NCI-H2029 (cell line): ENCODE measurements at places on chromosomes 7 and 10.

- no peak for DNase-seq
These were observed 47.4 kb downstream of the BICC1 start for GRCh38 chr10:58560068-58560467.

- DNase-seq = no peak
These were observed 521.1 kb upstream of the POT1 start for GRCh38 chr7:125450749-125451148.

DNA sequence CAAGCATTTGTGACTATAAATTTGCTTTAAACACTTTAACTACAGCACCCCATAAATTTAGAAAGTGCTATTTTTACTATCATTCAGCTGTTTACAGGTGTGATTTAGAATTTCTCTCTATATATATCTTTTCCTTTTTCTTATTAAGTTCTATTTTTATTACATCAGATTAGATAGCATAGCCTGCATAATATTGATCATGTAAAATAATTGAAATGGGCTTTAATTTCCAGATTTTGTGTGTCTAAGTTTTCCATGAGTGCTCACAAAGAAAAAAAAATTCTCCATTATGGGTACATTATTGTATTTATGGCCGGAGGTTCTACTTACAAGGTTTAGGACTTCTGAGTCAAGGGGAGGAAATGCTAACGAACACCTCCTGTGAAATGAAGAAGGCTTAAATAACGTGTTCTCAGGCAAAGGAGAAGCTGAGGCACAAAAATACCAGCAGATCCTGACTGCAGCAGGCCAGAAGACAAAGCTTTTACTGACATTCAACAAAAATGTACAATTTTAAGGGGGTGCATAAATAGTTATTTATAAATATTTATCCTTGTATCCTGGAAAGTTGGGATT lies 114.2 kb downstream of the RNF133 start:
- no peak for DNase-seq

- DNase-seq = no peak
These were observed 210.2 kb upstream of the MKLN1 start for GRCh38 chr7:131117439-131117838.

GRCh38 chr10:118321724-118322575 lies 20.2 kb downstream of the FAM204A start:
- DNase-seq = no peak

GRCh38 chr10:4947635-4948596 lies 15.3 kb upstream of the AKR1C1 start:
- DNase-seq = no peak

- no peak for DNase-seq
These were observed 1.6 kb upstream of the COPS6 start for GRCh38 chr7:100087055-100087750.

DNA sequence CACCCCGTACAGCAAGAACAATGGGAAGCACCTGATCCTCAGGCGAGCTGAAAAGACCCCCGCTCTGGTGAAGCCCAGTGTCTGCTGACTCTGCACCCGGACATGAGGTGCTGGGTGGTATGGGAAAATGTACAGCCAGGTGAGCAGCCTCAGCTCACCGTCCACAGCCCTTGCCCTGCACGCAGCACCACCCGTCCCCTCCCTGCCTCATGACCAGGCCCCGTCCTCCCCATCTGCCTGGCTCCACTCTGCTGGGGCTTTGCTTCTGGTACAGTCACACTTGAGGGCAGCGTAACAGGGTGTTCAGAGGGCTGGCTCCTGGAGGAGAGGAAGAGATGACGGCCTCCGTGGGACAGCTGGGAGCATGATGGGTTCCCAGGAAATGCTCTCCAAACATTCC lies 49.1 kb downstream of the NCAPG2 start:
- no peak for DNase-seq

GRCh38 chr7:105748701-105749100 lies 127.7 kb downstream of the ATXN7L1 start:
- DNase-seq = no peak

GRCh38 chr10:116857156-116857555 lies 7.9 kb downstream of the ENO4 start:
- DNase-seq = no peak

GRCh38 chr7:113141803-113142202 lies 23.4 kb upstream of the SMIM30 start:
- no peak for DNase-seq

- DNase-seq = no peak
These were observed 53.6 kb downstream of the AGMO start for GRCh38 chr7:15508258-15508657.

DNA sequence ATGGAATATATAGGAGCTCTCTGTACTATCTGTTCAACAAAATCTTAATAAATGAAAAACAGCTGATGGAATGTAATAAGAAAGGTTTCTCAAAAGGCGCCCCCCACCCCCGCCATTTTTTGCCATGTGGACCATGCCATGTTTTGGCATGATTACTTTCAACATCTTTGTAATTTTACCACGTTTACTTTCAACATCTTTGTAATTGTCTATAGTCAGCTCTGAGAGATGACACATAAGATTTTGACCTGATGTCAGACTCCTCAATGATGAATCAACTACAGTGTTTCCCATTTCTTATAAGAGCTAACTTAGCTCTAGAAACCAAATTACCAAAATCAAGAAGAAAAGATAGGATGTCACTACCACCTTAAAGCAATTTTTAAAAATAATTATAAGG lies 144.9 kb upstream of the AHR start:
- DNase-seq = no peak

DNA sequence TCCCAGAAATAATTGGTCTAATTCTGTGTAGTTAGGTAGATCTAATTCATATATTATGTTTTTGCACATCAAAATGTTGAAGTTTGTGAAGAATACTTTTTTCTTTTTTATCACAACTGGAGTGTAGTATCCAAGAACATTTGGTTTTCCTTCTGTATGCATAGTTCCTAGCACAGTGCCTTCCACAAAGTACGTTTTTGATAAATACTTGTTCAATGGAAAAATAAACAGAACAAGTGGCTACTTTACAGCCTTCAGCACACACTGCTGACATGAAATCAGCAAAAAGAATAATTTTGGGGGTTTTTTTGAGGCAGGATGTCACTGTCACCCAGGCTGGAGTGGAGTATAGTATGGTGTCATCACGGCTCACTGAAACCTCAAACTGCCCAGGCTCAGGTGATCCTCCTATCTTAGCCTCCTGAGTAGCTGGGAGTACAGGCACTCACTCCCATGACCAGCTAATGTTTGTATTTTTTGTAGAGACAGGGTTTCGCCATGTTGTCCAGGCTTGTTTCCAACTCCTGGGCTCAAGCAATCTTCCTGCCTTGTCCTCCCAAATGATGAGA lies 27.9 kb downstream of the TARP start:
- DNase-seq = no peak

DNA sequence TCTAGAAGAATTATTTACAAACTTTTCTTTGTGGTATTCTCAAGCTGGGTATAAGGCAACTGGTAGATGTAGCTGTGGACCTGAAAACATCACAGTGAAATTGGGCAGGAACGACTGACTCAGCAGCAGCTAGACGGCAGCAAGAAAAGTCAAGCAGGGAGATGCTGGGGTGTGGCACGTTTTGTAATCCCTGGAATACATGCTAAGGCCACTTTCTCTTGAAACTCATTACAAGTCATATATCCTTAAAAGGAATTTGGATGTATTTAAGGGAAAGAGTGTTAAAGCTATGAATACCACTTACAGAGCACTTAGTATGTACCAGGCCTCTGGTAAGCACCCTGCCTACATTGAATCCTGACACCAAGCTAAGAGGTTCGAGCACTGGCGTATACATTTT lies 17.4 kb downstream of the BEND7 start:
- no peak for DNase-seq

DNA sequence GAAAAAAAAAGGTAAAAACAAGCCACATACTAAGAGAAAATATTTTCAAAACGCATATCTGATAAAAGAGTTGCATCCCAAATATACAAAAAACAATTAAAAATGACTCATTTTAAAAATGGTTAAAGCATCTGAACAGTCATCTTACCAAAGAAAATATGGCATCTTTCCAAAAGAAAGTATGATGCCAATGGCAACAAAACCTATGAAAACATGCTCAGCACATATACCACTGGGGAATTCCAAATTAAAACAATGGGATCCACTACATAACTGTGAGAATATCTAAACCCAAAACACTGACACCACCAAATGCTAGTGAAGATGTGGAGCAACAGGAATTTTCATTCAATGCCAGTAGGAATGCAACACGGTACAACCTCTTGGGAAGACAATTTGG lies 39.3 kb downstream of the VSTM2A start:
- no peak for DNase-seq

DNA sequence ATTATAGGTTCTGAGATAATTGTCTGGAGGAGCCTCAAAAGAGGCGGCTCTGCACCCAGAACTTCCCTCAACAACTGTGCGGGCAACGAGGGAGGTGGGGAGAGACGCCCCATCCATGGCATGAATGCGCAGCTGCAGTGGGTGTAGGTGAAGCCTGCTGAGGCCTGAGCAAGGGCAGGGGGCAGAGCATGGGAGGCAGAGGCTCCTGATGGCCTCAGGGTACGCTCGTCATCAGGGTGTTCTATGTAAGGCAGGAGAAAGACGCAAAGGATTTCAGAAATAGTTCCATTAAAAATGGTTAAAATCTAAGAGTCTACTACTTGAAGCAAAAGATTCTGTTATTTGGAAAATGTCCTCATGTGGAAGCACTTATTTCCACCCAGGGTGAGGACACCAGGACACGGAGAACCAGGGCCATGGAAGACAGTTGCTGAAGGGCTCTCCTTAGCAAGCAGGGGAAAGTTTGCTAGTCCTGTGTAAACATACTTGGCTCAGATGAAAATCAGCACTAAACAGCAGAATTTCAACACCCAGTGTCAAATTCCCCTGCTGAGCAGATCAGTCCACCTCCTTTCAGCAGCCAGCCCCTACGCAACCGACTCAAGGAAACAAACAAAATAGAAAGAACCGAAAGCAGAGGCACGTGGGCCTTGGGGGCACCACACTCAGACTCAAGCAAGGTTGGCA lies 18.9 kb downstream of the INSIG1 start:
- DNase-seq = no peak

- DNase-seq = no peak
These were observed 45.1 kb downstream of the PRKAR2B start for GRCh38 chr7:107089627-107090026.

- no peak for DNase-seq
These were observed 9.7 kb upstream of the MPP7 start for GRCh38 chr10:28312572-28312971.

DNA sequence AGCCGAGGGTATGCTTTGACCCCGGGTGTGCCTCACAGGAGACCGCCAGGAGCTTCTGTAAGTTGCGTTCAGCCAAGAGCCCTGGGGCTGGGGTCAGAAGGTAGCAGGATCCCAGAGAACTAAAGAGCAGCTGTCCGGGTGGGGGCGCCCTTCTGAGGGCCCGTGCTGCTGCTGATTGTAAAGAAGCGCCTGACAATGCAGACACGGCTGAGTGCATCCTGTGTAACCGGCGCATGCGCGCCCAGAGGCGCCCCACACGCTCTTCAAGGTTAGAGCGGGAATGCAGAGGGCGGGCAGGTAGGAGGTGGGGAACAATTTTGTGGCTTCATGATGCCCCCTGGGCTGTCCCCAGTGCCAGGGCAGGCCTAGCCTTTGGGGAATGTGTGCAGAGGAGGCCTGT lies 210.2 kb upstream of the CTBP2 start:
- DNase-seq = no peak

DNA sequence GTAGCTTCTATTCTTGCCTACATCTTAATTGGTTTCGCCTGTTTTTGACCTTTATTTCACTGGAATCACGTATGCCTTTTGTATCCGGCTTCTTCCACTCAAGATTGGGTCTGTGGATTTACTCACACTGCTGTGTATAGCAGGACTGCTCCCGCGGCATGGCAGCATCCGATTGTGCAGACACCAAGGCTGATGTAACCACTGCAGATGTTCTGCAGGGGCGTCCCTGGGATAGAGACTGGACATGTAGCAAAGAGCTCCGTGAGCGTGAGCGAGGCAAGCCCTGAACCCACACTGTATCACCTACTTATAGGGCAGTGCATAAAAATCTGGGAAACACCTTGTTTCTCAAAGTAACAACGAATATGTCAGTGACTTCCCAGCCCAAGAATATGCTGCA lies 11.4 kb upstream of the IDI2 start:
- no peak for DNase-seq

- DNase-seq = no peak
These were observed 30.5 kb upstream of the XPNPEP1 start for GRCh38 chr10:109953766-109954165.

DNA sequence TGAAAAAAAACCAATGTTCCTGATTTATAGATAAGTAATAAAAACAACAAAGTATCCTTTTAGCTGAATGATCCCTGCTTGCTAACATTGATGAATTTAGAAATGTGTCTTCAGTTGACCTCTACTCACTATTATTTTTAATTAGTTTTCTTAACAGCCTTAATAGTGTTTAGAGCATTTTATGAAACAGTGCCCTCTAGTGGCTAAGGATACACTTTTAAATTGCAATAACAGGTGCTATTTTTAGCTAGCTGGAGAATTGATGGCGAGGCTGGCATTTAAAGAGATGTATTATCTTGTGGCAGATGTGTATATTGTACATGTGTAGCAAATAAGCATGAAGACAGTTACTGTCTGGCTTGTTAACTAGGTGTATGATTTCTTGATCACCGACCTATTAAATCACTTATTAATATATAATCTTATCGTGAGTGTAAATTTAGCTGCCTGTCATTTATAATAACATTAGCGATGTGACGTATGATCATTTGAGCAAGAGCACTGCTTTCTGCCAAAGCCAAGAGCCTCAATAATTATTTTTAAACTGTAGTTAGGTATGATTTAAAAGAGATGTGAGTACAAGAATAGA lies 451.9 kb downstream of the DPP6 start:
- peak; percentile 43 for DNase-seq

GRCh38 chr7:132800522-132800921 lies 224.3 kb upstream of the PLXNA4 start:
- no peak for DNase-seq

GRCh38 chr10:28250782-28251181 lies 52.1 kb downstream of the MPP7 start:
- DNase-seq = no peak

DNA sequence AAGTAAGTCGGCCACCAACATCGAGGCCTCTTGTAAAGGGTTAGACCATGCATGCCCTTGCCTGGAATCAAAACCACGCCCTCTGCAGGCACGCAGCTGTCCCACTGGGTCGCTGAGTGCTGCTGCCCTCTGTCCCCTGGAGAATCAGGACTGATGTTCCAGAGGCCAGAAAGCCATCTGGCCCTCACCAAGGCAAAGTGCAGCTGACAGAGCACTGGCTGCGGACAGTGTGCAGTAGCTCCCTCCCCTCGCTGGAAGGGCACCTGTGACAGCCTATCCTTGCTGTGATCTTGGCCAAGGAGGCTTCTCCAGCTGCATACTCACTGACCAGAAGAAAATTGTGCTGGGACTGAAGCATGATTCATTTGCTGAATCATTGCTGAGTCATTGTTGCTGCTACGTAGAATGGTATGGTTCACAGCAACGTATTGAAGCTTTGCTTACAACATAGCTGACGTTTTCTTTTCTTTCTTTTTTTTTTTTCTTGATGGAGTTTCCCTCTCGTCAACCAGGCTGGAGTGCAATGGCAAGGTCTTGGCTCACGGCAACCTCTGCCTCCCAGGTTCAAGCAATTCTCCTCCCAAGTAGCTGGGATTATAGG lies 30.4 kb downstream of the DDC start:
- DNase-seq = no peak

- DNase-seq = no peak
These were observed 229.9 kb downstream of the RPS24 start for GRCh38 chr10:78263521-78263988.

- no peak for DNase-seq
These were observed 4.8 kb downstream of the ADCYAP1R1 start for GRCh38 chr7:31056775-31057346.
